ENCODE measurements at places on chromosomes 3 and 15. TPM values are rescaled to one million over a fixed set of nuclear protein-coding genes. Genes with fewer than 3 reads are reported as not detected.
A peak's percentile ranks its signal among the peaks of the same experiment; 100 is the strongest.

The RARRES1 gene
- total RNA-seq, result not detected

GRCh38 chr3:143266927-143267326, 147.4 kb downstream of the CHST2 start:
- DNase-seq, result no peak

- no peak for DNase-seq
Measured at GRCh38 chr3:57627976-57628375, 30.8 kb upstream of the ARF4 start.

- DNase-seq, result no peak
Measured at GRCh38 chr3:59526999-59527398, 477.2 kb upstream of the CFAP20DC start.

GRCh38 chr15:58521293-58521991, 89.7 kb downstream of the LIPC start:
- DNase-seq, result peak; percentile 53

GRCh38 chr15:63447017-63447676, 57.2 kb upstream of the USP3 start:
- no peak for DNase-seq

- DNase-seq, result no peak
Measured at GRCh38 chr15:70777170-70777926, 14.0 kb upstream of the UACA start.

The KCTD6 gene
- total RNA-seq, result 11.1 TPM

- peak; percentile 62 for DNase-seq
Measured at GRCh38 chr3:16399473-16399872, 114.0 kb downstream of the RFTN1 start.

DNA sequence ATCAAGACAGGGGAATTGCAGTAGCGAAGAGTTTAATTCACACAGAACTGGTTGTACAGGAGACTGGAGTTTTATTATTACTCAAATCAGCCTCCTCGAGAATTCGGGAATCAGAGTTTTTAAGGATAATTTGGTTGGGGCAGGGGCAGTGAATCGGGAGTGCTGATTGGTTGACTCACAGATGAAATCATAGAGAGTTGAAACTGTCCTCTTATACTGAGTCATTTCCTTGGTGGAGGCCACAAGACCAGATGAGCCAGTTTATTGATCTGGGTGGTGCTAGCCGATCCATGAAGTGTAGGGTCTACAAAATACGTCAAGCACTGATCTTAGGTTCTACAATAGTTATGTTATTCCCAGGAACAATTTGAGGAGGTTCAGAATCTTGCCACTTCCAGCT, 5.3 kb upstream of the ZNF770 start:
- no peak for DNase-seq

DNA sequence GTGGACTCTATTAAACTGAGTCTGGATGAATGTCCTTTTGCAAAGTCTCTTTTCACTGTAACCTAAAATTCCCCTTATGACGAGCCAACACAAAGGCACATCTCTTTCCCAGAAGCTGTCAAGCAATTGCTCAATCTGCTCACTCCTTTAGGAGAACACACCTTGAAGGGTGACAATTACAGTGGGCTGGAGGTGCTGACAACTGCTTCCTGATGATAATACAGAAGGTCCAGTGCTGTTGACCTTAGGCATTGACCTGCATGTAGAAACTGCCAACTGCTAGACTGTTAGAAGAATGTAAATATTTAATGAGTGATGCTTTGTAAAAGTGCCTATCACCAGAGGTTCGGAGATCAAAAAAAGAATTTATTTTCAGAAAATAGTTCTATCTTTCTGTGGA, 757.7 kb downstream of the GRM7 start:
- DNase-seq, result no peak

The STAG1 gene
- 31.0 TPM for total RNA-seq

The AQR gene
- total RNA-seq, result 13.9 TPM

The HIGD2B gene
- not detected for total RNA-seq

- no peak for DNase-seq
Measured at GRCh38 chr3:24117508-24117907, 172.4 kb downstream of the NR1D2 start.

DNA sequence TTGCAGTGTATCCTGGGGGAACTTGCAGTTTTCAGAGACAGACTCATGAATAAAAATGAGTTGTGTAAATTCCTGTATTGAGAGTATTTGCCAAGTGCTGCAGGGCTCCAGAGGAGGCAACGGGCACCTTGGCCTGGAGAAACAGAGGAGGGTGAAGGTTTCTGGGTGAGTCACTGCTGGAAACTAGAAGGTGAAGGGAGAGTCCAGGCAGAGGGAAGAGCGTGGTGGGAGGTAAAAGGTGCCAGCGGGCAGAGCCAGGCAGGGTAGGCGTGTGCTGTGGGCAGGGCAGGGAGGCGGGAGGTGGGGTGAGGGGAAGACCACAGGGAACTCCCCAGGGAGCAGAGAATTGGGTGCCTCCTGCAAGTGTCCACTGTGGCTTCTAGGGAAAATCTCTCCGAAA, 120.8 kb downstream of the SLCO3A1 start:
- no peak for DNase-seq

The GP9 gene
- total RNA-seq, result not detected

DNA sequence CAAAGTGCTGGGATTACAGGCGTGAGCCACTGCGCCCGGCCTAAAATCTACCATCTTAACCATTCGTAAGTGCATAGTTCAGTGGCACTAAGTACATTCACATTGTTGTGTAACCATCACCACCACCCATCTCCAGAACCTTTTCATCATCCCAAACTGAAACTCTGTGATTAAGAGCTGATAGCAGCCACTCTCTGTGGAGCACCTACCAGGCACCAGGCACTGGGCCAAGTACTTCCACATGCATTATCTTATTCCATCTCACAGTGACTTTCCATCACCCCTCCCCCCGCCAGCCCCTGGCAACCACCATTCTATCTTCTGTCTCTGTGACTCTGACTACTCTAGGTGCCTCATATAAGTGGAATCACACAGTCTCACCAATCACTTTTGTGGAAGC, 2.3 kb upstream of the INSYN1 start:
- no peak for DNase-seq

The NMNAT3 gene
- not detected for total RNA-seq

The CPN2 gene
- not detected for total RNA-seq

The NECTIN3 gene
- 68.3 TPM for total RNA-seq

GRCh38 chr15:47750030-47750739, 32.9 kb downstream of the SEMA6D start:
- peak; percentile 19 for DNase-seq

The IL5RA gene
- total RNA-seq, result 0.10 TPM

DNA sequence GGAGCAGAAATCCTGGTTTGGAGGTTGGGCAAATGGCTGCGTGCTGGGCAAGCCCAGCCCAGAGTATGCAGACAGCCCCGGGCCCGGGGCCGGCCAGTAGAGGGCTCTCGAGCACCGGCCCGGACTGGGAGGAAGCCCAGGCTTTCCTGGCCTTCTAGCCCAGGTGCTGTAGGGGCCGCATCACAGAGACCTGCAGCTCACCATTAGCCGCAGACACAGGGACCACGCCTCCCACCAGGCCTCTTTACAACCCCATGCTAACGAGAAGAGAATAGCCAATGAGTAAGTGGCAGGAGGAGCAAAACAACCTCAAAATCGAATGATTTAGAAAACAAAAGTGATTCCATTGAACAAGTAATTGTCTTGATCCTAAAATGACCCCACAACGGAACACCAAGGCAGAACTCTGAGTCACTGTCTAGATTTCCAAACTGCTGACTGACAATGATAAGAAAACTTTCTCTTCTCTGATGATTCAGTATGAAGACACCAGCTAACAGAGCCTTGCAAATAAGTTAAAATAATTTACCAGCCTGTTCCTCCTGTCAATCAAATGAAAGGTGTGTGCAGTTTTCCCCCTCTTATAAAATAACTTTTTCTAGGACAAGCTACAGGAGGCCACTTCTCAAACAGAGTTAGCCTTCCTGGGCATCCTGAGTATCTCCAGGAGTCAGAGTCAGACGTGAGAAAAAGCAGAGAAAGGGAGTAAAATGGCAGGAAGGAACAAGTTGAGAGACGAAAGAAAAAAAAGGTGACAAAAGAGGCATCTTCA, 102.2 kb downstream of the DGKG start:
- peak; percentile 62 for DNase-seq

GRCh38 chr3:10764259-10765051, 51.6 kb upstream of the SLC6A11 start:
- no peak for DNase-seq

DNA sequence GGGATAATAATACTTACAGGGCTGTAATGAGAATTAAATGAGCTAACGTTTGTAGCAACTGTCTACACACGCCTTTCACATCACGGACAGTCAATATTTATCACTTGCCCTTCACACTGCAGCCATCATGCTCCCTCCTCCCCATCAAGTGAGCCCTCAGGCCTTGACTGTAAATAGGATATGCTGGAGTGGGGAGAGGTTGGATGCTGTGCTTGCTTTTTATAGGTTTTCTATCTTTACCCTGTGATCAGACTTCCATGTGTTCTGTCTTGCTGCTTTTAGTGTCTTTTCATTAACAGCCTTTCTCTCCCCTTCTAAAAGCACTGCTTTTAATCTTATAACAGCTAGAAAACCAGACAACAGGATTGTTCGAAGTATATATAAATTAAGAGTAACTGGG, 12.8 kb upstream of the MAGEF1 start:
- no peak for DNase-seq

GRCh38 chr3:179098388-179099077, 26.9 kb upstream of the ZMAT3 start:
- peak; percentile 61 for DNase-seq

GRCh38 chr3:69441040-69441439, 55.2 kb upstream of the FRMD4B start:
- DNase-seq, result no peak

The GABRG3 gene
- not detected for total RNA-seq

GRCh38 chr3:31996195-31996594, 14.6 kb downstream of the ZNF860 start:
- DNase-seq, result no peak

DNA sequence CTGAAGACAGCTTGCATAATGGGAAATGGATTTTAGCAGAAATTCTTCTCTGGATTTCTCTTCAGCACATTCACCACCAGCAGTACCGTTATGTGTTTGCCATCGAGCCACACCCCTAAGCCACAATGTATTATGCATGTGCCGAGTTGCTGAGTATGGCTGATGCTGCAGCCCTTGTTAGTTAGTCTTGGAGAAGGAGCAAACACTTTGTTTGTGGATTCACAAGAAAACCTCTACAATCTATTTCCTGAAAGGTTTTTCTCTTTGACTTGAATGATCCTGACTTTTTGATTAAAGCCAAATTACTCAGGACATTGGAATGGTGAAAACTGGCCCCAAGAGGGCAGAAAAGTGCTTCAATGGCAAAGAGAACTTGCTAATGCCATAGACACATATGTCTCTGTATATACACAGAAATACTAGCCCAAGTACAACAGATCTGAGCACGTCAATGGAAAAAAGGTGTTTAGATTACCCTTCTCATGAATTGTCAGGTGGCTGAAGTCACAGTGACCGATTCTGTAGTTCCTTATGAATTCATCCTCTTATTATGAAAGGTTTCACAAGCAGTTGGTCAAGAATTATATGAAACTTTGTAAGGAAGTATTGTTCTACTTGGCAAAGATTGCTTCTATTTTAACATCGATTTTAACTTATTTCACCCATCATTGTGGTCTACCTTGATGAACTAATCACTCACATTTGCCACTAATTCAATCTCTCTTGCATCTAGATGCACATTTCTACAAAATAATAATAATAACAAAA, 103.0 kb downstream of the P3H2 start:
- DNase-seq, result peak; percentile 79

DNA sequence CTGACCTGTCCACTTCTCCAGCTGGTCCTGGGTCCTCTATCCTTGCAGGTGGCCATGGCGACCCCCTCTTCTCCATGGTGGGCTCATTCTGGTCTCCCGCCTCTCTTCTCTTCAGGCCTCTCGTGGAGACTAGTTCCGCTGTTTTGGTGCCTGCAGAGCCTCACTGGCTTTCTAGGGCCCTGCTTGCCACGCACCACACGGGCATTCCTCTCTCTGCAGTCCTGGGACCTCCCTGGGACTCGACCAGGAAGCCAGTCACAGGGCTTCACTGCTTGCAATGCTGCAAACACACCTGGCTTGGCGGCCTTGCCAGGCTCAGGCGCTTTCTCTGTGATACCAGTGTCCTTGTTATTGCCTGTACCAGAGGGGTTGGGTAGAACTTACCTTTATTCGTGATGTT, 9.1 kb downstream of the SLC28A1 start:
- DNase-seq, result no peak

The GOLGA8S gene
- total RNA-seq, result not detected

The BCHE gene
- 48.5 TPM for total RNA-seq
